ENCODE measurements at places on chromosomes 4 and X. TPM values are rescaled to one million over a fixed set of nuclear protein-coding genes. Genes with fewer than 3 reads are reported as not detected.

Gene GABRE
- total RNA-seq = 36.3 TPM

Gene ESX1
- 0.29 TPM for total RNA-seq

Gene MRFAP1L1
- 27.1 TPM for total RNA-seq

Gene KLHL4
- total RNA-seq = 44.6 TPM
